ENCODE measurements at places on chromosomes 4 and X. TPM values are rescaled to one million over a fixed set of nuclear protein-coding genes. Genes with fewer than 3 reads are reported as not detected.

Gene TRIM60
- total RNA-seq, result not detected

Gene TCEAL6
- 10.1 TPM for total RNA-seq

Gene GRPR
- 1.4 TPM for total RNA-seq

Gene BGN
- 7.6 TPM for total RNA-seq

Gene XG
- total RNA-seq, result not detected

Gene RUFY3
- total RNA-seq, result 564 TPM

Gene LRCH2
- 40.6 TPM for total RNA-seq

Gene XAGE1A
- not detected for total RNA-seq

Gene IL15
- 1.6 TPM for total RNA-seq

Gene CENPVL2
- 6.7 TPM for total RNA-seq

Gene CLNK
- not detected for total RNA-seq

Gene MAGEB1
- total RNA-seq, result not detected

Gene SSX2
- not detected for total RNA-seq

Gene FGF5
- 0.69 TPM for total RNA-seq

Gene GAGE12J
- total RNA-seq, result not detected

Gene IGFBP7
- total RNA-seq, result 59.1 TPM

Gene CACNA1F
- total RNA-seq, result not detected

Gene EVC2
- total RNA-seq, result 1.8 TPM

Gene SPATA4
- 2.3 TPM for total RNA-seq

Gene ANOS1
- total RNA-seq, result 92.7 TPM

Gene SLIT2
- 36.7 TPM for total RNA-seq

Gene FAAH2
- total RNA-seq, result 6.2 TPM

Gene DCHS2
- 28.6 TPM for total RNA-seq

Gene RTL3
- not detected for total RNA-seq

Gene GPR50
- total RNA-seq, result 0.23 TPM

Gene UBL4A
- total RNA-seq, result 35.1 TPM

Gene F8A3
- total RNA-seq, result 1.4 TPM

Gene P2RY4
- not detected for total RNA-seq

Gene TMEM35A
- 125 TPM for total RNA-seq

Gene ETDA
- not detected for total RNA-seq

Gene LIMCH1
- 48.4 TPM for total RNA-seq

Gene PWWP3B
- total RNA-seq, result 4.2 TPM

Gene ZNF674
- total RNA-seq, result 13.4 TPM

Gene PCDH7
- total RNA-seq, result 128 TPM

Gene SCD5
- total RNA-seq, result 252 TPM

Gene GASK1B
- 44.8 TPM for total RNA-seq

Gene AMMECR1
- 4.8 TPM for total RNA-seq

Gene ZNF711
- total RNA-seq, result 87.4 TPM

Gene VCX2
- not detected for total RNA-seq

Gene TRIM75
- not detected for total RNA-seq

Measured in diencephalon (tissue), 1 donor.